Panc1 (cell line): ENCODE measurements at places on chromosomes 5 and 9. TPM values are rescaled to one million over a fixed set of nuclear protein-coding genes. Genes with fewer than 3 reads are reported as not detected.

FAM221B gene
- total RNA-seq = not detected

FGF1 gene
- not detected for total RNA-seq

TAF11L10 gene
- not detected for total RNA-seq

DNA sequence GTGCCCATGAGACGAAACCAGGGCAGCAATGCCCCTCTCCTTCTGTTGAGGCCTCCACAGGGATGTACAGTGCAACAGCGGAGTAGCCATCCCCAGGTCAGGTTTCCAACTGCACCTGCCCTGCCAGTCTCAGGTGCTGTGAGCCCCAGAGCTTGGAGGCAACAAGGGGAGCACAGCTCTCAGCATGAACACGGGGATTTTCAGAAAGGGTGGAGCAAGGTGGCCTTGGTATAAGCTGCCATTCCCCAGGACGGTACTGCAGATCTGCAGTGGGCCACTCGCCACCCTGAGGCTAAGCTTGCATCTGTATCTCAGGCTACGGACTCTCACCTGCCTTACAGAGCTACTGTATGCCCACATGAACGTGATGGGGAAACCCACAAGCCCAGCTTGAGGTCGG is 103.6 kb downstream of the GABBR2 start:
- no peak overlapping the region for H3K4me3 ChIP-seq
- H3K27ac ChIP-seq = no peak overlapping the region
- H3K27me3 ChIP-seq = no peaks in the 10 kb centered on the region
- no peaks in the 10 kb centered on the region for H3K4me1 ChIP-seq
- no peak for DNase-seq
- H3K36me3 ChIP-seq = no peaks in the 10 kb centered on the region

DNA sequence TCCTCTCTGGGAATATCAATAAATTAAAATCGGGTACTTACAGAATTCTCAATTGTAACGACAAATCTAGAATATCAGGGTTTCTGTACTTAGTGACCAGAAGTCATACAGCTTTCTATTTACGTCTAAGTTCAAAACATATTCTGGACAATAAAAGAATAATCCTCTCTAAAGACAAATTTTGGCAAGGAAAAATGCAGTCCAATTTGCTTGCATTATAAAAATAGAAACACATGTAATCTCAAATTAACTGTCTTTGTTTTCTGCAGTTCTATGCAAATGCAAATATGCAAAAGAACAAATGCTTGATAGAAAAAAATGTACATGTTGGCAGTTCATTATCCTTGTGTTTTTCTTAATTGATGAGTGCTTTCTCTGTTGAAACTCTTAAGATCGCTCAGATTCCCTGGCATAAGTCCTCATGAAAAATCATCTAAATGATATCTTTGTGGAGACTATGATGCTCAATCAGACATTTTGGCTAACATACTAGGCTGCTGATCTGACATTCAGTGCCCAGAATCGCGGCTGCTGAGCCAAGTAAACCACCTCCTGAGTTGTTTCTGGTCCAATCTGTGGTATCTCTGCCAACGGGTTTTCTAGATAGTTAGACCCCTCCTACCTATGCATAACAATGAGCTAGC is 990.1 kb upstream of the C9orf72 start:
- no peak overlapping the region for H3K27ac ChIP-seq
- H3K27me3 ChIP-seq = no peaks in the 10 kb centered on the region
- no peaks in the 10 kb centered on the region for H3K4me1 ChIP-seq
- H3K36me3 ChIP-seq = no peaks in the 10 kb centered on the region
- no peak overlapping the region for H3K4me3 ChIP-seq

DNA sequence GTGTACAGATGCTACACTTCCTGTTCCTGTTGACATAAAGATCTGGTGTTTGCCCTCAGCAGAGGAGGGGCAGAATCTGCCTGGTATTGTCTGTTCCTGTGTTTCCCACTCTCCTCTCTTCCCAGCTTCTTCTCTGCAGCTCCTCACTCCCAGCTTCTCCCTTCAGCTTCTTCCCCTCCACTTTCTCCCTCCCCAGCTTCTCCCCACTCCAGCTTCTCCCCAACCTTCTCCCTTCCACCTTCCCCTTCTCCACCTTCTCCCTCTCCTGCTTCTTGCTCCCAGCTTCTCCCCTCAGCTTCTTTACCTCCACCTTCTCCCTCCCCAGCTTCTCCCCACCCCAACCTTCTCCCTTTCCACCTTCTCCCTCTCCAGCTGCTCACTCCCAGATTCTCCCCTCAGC is 148.9 kb upstream of the IRX2 start:
- H3K36me3 ChIP-seq = no peaks in the 10 kb centered on the region
- no peak overlapping the region for H3K27ac ChIP-seq
- H3K4me3 ChIP-seq = no peak overlapping the region

DNA sequence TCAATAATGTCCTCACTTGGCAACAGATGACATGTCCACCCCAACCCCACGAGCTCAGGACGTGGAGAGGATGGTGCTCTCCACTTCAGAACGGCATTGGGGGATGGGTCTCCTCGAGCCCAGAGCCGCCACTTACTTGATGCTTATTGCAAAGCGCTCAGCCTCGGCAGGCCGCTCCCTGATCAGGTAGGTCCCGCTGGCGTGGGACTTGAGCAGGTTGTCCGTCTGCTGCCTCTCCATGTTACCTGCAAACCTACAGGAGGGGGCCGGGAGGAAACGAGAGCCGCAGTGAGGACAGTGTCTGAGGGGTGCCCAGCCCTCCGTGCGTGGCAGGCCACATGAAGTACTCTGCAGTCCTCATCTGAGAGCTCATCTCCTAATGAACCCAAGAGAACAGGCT is 36.6 kb upstream of the SARDH start:
- no peaks in the 10 kb centered on the region for H3K4me1 ChIP-seq
- no peaks in the 10 kb centered on the region for H3K27me3 ChIP-seq
- no peak overlapping the region for H3K27ac ChIP-seq
- DNase-seq = no peak
- H3K4me3 ChIP-seq = no peak overlapping the region

DNA sequence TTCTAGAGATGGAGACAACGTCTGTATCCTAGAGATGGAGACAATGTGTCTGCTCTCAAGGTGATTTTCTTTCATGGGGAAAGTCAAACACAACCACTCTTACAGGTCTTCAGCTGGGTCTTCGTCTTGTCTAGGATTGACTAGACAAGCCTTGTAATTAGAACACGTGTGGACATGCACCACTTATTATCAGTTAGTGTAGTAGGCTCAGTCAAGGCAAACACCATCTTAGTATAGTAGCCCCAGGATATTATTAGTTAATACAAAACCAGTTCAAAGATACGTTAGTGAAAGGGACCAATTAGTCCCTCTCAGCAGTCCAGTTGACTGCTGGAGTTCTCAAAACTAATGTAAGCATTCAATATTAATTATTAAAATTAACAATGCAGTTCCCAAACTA is 15.1 kb upstream of the CCL28 start:
- no peaks in the 10 kb centered on the region for H3K36me3 ChIP-seq
- H3K4me3 ChIP-seq = no peak overlapping the region
- no peak for DNase-seq
- H3K4me1 ChIP-seq = peaks cover 6% of the 10 kb centered on the region; the same call in 1 of the 2 replicates

GRCh38 chr9:81113453-81114124 is 575.8 kb downstream of the TLE1 start:
- no peaks in the 10 kb centered on the region for H3K27me3 ChIP-seq
- H3K4me3 ChIP-seq = no peak overlapping the region
- no peak overlapping the region for H3K27ac ChIP-seq
- no peaks in the 10 kb centered on the region for H3K4me1 ChIP-seq
- no peaks in the 10 kb centered on the region for H3K36me3 ChIP-seq
